Stimulated activated naive CD4-positive, alpha-beta T cell (primary cell): ENCODE measurements at places on chromosomes 3 and 15.

DNA sequence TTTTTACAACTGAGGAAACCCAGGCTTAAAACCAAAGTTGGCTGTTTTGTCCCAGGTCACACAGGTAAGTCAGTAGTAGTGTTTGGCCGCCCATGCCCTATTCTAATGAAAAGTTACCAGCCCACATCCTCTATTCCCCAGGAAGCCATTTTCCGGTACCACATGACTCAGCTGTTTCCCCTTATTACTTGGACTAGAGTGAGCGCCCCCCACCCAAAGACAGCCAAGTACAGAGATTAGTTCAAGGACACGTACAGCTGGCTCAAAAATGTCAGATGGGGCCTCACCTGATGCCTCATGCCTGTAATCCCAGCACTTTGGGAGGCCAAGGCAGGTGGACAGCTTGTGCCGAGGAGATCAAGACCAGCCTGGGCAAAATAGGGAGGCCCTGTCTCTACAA is 8.5 kb upstream of the KLHL6 start:
- no peak for DNase-seq

GRCh38 chr3:58203541-58203940 is 7.2 kb downstream of the DNASE1L3 start:
- no peak for DNase-seq

- DNase-seq: peak; percentile 66
Measured at GRCh38 chr3:30042274-30042859, 564.0 kb upstream of the TGFBR2 start.

DNA sequence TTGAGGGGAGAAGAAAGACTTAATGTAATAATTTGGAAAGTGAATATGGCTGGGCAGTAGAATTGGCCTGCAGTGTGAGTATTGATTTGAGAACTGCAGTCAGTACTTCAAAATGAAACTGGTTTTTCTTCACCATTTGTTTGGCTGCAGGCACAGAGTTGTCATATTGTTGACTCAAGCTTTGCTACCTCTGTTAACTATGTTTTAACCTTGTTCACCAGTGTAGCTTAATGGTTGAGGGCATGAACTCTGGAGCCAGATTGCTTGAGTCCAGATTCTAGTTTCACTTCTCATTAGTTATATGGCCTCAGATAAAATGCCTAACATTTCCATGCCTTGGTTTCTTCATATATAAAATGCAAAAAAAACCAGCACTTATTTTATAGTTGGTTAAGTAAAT is 64.1 kb downstream of the CFAP44 start:
- no peak for DNase-seq

- no peak for DNase-seq
Measured at GRCh38 chr15:23869396-23869795, 182.3 kb upstream of the NDN start.

- DNase-seq: no peak
Measured at GRCh38 chr3:55647063-55647462, 160.0 kb upstream of the WNT5A start.

DNA sequence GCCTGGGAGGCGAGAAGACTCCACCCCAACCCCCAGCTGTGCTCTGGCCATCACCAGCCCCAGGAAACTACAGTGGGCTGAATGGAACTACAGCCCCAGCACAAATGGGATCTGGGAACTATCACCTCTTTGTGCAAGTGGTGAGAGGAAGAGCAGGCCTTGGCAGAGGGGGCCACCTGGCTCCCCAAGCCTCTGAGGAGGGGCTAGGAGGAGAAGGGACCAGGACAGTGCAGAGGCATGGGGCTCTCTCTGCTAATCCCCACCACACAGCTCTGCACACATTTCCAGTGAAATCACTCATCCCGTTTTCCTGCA is 31.6 kb downstream of the KY start:
- no peak for DNase-seq

DNA sequence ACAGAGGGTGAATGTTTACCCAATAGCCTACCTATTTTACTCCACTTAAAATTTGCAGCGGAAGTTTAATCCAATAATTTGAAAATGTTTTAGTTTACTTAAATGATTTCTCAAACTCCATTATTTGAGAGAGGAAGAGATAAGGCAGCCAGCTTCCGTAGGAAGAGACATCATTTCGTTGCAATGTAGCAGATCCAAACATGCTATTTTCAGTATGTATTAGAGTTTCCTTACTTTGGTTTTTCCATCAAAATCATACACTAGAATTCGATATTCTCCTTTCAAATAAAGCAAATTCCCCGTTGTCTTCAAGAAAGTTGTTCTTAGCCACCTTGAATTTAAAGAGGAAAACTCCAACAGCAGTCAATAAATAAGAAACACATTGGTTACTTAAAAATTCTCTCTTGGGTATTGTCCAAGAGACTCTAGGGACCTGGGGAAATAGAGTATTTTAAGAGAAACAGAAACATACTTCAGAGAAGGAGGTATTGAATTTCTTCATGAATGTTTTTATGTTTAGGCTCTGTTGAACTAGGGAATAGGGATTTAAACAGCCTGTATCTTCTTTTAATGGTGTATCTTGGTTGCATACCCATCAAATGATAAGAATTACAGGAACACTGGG is 324.5 kb upstream of the GBE1 start:
- DNase-seq: no peak

- DNase-seq: no peak
Measured at GRCh38 chr15:48500595-48500994, 144.9 kb downstream of the FBN1 start.

DNA sequence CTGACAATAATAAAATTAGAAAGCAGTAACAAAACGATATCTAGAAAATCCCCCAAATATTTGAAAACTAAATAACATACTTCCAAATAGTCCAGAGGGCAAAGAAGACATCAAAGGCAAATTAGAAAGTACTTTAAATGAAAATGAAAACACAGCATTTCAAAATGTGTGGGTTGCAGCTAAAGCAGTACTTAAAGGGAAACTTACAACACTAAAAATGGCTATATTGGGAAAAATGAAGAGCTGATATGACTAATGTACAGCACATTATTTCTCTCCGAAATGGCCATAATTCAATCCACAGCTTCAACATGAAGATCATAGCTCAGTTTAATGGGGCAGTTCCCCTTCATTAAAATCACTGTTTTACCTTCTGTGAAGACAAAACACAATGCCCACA is 71.9 kb downstream of the FBXL22 start:
- no peak for DNase-seq

- no peak for DNase-seq
Measured at GRCh38 chr15:67187351-67187854, 67.1 kb downstream of the AAGAB start.
